SW 1271 (cell line): ENCODE measurements at places on chromosomes 6 and 20.

GRCh38 chr6:28207510-28208110 lies 17.5 kb upstream of the ZSCAN9 start:
- no peak for DNase-seq

DNA sequence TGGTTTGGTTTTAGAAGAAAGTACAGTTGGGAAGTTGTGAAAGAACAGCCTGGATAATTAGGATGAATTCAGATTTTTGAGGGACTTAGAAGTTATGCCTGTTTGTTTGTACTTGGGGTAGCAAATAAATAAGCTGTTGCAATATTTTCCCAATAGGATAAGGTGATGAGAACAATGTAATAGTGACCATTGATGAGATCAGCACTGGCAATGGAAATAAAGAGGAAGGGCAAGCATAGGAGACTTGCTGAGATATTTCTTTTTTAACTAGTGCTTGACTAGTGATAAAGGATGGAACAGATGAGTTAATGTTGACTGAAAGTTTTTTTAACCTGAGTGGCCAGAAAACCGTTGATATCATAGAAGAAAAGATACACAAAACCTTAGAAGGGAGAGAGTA lies 498.8 kb downstream of the CDKAL1 start:
- no peak for DNase-seq

GRCh38 chr6:150622476-150622875 lies 22.8 kb downstream of the PLEKHG1 start:
- DNase-seq: no peak

DNA sequence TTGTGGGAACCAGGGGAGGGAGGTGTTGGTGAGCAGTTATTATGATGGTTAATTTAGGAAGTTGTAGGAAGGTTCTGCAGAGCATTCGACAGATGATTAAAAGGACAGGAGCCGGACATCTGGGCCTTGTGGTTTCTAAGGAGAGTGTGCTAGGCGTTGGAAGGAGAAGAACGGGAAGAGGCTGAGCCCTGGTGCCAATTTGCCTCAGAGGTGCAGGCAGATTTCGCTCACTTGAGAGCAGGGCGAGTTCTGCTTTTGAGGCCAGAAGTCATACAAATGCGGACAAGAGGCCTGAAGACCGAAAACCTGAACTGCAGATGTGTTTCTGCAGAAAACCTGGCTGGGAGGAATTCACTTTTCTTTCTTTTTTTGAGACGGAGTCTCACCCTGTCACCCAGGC lies 30.5 kb upstream of the RPS6KA2 start:
- DNase-seq: no peak

GRCh38 chr6:158910484-158911440 lies 89.2 kb downstream of the RSPH3 start:
- no peak for DNase-seq

- DNase-seq: no peak
These were observed 4.3 kb upstream of the ARG1 start for GRCh38 chr6:131568726-131569125.
